Stimulated activated CD8-positive, alpha-beta memory T cell treated with anti-CD3 and anti-CD28 coated beads, Interleukin-2, amount 100 ng/mL, for 1 hour (primary cell): ENCODE measurements at places on chromosomes 13 and 19.

- DNase-seq: no peak
Observed at GRCh38 chr13:78786459-78786858, 127.5 kb upstream of the OBI1 start.

DNA sequence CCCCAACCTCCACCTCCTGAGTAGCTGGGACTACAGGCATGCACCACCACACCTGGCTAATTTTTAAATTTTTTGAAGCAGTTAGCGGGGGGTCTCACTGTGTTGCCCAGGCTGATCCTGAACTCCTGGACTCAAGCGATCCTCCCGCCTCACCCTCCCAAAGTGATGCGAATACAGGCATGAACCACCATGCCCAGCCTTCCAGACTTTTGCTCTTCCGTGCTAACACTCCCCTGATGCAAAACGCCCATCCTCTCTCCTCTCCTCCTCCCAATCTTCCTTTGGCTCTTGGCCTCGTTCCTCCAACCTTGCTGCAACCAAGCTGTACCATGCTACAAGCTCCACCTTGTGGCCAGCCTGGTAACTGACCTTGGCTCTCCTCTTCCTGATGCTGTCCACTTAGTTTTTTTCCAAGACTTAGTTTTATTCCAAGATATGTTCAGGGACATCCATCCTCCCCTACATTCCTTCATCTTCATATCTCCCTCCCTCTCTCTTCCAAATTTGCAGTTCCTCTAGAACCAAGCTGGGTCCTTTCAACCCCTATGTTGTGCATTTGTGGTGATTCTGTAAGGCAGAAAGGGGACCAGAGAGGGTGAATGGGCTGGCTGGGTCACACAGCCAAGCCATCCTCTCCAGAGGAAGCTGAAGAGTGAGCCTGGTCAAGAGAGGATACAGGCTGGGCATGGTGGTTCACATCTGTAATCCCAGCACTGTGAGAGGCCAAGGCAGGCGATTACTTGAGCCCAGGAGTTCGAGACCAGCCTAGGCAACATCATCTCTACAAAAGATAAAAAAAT is 32.8 kb downstream of the TINCR start:
- no peak for DNase-seq

- peak; percentile 13 for DNase-seq
Observed at GRCh38 chr13:108155185-108156106, 59.9 kb downstream of the LIG4 start.

- DNase-seq: no peak
Observed at GRCh38 chr13:77779552-77780272, 82.2 kb downstream of the SLAIN1 start.

DNA sequence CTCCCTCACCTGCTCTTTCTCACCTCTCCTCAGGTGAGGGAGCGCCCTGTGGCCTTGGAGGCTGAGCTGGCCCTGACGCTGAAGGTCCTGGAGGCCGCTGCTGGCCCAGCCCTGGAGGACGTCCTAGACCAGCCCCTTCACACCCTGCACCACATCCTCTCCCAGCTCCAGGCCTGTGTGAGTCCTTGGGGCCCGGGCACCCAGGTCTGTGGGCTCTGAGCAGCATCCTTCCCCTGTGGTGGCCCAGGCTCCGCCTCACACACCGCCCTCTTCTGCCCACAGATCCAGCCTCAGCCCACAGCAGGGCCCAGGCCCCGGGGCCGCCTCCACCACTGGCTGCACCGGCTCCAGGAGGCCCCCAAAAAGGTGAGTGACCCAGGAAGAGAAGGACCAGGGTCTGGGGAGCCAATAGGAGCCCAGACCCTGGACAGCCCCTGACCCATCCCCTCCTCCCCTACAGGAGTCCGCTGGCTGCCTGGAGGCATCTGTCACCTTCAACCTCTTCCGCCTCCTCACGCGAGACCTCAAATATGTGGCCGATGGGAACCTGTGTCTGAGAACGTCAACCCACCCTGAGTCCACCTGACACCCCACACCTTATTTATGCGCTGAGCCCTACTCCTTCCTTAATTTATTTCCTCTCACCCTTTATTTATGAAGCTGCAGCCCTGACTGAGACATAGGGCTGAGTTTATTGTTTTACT is 1.9 kb downstream of the IFNL1 start:
- DNase-seq: peak; percentile 29

DNA sequence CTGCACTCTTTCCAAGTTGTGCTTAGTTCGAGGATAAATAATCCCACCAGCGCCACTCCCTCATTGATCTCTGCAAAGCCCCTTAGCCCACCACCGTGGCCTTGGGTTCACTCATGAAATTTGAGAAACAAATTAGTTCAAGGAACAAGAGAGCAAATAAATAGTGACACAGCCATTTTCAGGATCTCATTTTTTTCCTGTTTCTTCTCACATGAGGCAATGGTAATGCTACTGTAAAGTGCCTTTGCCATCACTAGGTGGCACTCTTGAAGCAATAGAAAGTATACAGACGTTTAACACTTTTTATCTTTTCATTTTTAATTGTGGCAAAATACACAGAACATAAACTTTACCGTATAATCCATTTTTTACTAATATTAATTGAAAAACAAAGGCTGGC is 76.8 kb upstream of the ZNF835 start:
- no peak for DNase-seq

DNA sequence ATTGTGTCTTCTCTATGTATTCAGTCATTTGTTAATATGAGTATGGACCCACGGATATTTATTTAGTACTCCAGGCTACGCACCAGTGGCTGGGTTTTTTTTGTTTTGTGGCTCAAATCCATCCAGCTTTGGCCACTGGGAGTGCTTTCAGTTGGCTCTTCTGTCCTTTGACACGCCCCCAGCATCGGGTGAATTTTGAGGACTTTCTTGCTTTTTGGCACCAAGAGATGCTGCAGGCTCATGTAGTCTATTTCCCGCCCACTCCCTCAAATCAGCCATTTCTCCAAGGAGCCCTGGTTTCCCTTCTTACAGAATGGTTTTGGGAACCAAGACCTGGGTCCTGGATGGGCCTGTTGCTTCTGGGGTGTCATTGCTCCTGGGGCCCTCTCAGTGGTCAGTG is 55.8 kb downstream of the SMARCA4 start:
- no peak for DNase-seq

DNA sequence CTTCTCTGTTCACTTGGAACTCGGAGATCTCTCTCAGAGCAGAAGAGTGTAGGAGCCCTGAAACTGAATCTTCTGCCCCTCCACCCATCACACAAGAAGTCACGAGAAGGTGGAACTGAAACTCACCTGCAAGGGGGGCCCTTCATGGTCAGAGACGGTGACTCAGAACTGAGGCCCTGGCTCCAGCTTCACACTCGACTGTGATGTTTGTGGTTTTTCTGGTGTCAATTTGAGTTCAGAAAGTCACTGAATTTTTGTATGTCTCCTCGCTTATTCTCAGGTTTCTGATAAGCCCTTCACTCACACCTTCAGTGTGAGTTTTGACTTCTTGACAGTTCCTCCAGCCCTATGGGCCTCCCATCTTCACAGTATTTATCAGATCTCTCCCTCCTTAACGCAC is 23.1 kb downstream of the SIGLEC5 start:
- DNase-seq: no peak

DNA sequence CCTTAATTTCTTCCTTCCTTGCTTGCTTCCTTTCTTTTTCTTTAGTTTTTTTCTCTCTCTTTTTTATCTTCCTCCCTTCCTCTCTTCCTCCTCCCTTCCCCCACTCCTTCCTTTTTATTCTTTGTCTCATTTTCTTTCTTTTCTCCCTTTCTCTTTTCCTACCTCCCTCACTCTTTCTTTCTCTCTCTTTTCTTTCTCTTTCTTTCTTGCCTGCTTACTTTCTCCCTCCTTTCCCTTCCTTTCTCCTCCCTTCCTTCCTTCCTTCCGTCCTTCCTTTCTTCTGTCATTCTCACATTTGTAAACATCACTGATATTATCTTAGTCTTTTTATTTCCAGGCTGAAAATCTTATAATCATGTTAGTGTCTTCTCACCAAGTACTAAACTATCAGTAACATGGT is 38.8 kb downstream of the SLITRK5 start:
- no peak for DNase-seq

DNA sequence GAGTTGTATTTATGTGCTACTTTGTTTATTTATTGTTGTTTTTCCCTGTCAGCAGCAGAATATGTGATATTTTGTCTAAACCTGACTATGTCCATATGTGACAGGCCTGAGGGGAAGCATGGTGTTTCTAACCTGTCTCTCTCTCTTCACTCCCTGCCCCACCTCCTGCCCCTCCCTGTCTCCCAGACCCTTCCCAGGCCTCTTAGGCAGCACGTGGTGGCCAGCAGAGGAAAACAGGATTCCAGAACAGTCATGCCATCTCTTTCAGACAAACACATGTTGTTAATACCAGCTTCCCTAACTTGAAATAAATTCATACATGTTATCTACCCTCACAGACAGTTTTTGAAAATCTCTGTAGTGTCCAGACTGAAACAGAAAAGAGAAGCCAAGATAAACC is 31.0 kb upstream of the ATP11A start:
- DNase-seq: no peak

DNA sequence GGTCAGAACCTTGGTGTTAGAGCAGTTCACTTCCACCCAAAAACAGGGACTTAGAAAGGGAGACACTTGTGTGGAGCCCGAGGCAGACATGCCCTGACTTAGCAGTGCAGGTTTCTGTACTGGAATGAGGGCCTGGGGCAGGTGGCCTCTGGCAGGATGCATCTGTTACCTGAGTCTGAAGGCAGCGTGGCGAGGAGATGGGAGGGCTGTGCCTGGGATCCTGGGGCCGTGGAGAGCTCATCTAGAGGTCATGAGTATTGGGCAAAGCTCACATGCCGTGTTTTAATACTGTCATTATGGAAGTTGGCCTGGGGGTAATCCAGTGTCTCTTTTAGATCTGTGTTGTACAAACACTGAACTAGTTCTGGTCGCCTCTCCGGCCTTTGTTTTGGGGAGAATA is 21.4 kb downstream of the KDM4B start:
- DNase-seq: no peak

DNA sequence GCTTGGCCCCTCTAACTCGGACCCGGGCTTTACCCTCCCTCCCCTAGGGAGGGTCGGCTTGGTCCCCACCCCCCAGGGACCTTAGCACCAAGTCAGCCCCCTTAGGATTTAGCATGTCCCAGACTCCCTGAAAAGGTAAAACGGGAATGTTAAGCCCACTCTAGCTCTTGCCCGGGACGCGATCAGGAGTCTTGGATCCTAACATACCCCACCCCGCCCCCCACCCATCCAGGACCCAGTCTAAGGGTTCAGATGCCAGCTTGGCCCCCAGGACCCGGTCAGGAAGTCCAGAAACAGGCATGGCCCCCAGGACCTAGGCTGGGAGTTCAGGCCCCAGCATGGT is 437 bp downstream of the EPOR start:
- no peak for DNase-seq

- no peak for DNase-seq
Observed at GRCh38 chr13:35711909-35712308, 235.4 kb upstream of the MAB21L1 start.

- no peak for DNase-seq
Observed at GRCh38 chr13:95740979-95741320, 64.0 kb downstream of the DNAJC3 start.

- DNase-seq: no peak
Observed at GRCh38 chr13:74129500-74130191, 4.6 kb downstream of the KLF12 start.

- DNase-seq: no peak
Observed at GRCh38 chr13:20714563-20715329, 11.2 kb downstream of the IL17D start.

DNA sequence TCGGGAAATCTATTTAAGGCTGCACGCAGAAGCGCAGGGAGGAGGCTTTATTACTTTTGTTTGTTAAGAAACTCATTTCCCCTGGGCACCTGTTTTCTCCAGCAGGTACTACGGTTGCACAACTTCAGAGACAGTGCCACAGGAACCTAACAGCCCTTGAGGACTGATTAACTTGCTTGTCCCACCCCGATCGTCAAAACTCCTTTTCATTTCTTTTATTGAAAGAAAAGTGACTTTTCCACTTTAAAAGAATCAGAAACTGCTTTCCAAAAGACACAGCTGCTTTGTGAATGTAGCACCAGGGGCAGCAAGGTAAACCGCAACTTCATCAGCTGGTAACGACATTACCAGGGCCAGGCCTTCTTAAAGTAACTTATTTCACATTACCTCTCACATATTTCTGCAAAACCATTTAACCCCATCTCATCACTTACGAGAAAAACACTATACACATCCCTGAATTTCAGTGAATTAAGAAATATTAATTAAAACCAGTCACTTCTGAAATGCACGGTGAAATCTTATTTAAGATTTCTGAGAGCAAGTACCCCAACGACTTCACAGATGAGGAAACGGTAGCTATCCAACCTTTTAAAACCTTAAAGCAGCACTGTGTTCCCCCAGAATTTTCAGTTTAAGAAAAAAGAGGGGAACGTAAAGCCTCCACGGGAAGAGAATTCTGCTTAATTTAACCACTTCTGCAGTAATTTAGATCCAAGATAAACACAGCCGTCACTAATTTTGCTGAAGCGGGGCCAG is 1.4 kb downstream of the ANKRD10 start:
- no peak for DNase-seq

- no peak for DNase-seq
Observed at GRCh38 chr13:100917011-100917410, 242.4 kb upstream of the TMTC4 start.

DNA sequence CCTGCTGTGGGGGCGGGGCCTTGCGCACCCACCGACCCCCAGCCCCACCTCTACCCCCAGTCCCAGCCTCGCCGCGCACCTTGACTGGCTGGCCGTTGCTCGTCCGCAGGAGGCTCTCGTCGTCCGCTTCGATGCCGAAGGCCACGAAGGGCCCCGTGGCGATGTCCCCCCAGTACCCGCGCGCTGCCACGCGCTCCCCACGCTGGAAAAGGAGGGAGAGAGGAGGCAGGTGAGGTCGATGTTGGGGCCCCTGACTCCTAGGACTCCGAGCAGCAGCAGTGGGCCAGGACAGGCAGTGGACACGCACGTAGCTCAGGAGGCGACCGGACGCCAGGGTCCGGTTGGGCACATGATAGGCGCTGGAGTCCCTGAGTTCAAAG is 3.4 kb upstream of the TNNI3 start:
- no peak for DNase-seq

DNA sequence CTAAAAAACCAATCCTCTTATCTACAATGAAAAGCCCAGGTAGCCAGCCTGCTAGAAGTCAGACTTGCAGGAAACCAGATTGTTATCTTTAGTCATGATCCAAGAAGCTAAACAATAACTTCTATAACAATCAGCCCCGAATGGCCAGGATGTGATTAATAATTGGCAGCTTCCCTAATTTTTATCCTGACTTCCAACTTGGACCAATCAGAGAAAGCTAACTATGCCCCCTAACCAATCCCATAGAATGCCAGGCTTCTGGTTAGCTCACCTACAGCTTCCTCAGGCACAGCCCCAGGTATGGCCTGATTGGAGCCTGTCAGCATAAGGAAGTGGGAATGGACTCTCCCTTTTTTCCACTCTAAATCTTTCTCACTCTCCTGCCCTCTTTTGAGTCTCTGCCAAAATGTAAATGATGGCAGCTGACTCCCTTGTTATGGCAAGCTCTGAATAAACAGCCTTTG is 394.9 kb downstream of the DLEU7 start:
- DNase-seq: no peak
